ENCODE measurements at places on chromosomes 7 and 10.

- no peak for DNase-seq
These were observed 182.3 kb upstream of the CDCA7L start for GRCh38 chr7:22127835-22128527.

DNA sequence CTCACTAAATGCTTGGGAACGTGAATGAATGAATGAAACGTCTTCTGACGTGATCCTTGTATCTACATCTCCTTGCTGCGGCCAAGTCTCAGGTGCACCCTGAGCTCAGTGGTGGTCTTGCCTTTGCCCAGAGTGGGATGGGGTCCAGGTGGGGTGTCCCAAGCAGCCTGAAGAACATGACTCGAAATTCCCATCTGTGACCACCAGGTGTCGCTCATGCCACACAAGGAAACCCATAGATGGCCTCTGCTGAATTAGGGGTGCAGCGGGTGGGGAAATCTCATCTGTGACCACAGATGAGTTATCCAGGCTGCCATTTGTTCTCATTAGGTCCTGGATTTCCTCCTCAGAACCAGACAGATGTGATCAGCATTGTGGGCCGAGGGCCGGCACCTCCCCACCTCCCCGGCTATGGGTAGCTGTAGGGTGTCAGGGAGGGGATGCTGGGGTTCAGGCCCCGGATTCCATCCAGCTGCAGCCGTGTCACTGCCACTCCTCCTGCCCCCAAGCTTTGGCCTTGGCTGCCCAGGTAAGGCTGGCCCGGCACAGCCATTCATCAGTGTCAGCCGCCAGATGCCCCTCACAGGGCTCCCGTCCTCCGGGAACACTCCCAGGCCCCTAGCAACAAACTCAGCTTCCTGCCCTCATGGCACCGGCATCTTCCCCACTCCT, 21.0 kb upstream of the GNA12 start:
- DNase-seq: no peak

GRCh38 chr7:43926798-43927123, 525 bp downstream of the UBE2D4 start:
- DNase-seq: no peak

- DNase-seq: no peak
These were observed 50.6 kb upstream of the FAM204A start for GRCh38 chr10:118392761-118393160.

GRCh38 chr7:11237742-11238141, 264.1 kb downstream of the PHF14 start:
- no peak for DNase-seq

DNA sequence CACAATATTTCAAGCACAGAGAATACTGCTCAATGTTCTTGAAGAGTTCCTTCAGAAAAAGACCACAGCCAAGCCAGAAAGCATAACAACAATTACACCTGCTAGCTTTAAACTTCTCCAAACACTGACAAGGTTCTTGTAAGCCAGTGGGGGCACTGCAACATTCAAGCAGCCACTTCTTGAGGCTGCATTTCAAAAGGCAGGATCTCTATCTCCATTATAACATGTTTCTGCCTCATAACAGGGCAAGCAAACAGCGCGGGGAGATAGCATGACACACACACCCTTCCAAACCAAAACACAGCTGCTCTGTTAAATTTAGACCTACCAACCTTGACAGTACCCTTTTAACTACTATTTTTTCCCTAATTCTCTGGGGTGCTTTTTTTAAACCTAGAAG, 30.8 kb downstream of the CHCHD3 start:
- no peak for DNase-seq

DNA sequence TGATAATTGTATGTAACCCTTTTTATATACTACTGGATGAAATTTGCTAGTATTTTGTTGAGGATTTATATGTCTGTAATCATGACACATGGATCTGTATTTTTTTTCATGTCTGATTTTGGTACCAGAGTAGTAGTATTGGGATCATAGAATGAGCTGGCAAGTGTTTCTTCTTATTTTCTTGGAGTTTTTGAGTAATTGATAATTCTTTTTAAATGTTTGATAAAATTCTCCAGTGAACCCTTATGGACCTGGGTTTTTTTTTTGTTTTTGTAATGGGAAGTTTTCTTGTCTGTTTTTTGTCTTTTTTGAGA, 28.4 kb downstream of the ZNF33A start:
- DNase-seq: no peak
